Calu3 (cell line): ENCODE measurements at places on chromosomes 4 and X.
A peak's percentile ranks its signal among the peaks of the same experiment; 100 is the strongest.

GRCh38 chrX:37076983-37077382, 68.8 kb downstream of the FAM47C start:
- DNase-seq = no peak

GRCh38 chr4:123749383-123749782, 352.8 kb downstream of the SPRY1 start:
- DNase-seq = no peak

DNA sequence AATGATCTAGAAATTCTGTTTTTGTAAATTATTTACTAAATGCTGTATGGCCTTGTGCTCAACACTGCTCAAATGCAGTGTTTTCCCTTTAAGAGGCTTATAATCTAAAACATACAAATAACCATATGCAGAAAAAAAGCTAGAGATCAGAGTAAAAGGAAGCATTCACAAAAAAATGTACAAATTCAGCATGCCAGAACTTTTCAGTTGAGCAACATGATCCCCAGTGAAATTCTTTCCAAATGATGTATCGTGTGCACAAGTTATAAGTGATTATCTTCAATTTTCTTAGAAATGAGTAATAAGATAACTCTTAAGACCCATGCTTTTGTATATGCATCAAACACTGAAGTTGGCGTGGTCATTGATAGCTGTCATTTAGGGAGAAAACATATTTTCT, 5.0 kb downstream of the GPC3 start:
- no peak for DNase-seq

DNA sequence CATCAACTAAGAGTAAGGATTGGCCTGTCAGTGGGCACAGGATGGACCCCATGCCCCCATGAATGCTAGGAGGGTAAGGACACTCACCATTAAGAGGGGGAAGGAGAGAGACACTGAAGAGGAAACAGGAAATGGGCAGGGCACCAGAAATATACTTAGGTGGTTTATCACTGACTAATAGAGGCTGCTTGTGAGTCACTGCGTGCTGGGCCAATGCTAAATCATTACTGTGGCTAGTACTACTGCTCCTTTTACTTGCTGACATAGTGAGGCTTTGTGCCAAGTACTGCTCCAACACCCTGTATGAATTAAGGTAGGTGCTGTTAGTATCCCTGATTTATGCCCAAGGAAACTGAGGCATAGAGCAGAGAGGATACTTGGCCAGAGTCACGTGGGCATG, 130.4 kb upstream of the FRMPD4 start:
- peak; percentile 56 for DNase-seq

GRCh38 chr4:41216294-41217019, 2.1 kb upstream of the APBB2 start:
- peak; percentile 82 for DNase-seq

- no peak for DNase-seq
Measured at GRCh38 chrX:9147726-9148125, 113.8 kb upstream of the FAM9B start.

DNA sequence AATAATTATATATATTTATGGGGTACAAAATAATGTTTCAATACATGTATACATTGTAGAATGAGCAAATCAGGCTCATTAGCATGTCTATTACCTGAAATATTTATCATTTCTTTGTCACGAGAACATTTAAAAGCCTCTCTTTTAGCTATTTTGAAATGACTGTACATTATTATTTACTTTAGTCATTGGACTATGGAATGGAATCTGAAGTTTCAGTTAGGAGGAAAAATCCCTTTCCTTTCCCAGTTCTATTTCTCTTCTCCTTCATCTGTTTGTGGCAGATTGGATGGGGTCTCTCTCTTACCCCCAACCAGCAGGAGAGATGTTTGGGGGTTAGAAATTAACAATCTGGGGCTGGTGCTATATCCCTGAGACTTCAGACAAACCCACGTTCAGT, 292.5 kb upstream of the SFRP2 start:
- no peak for DNase-seq

GRCh38 chrX:153802513-153803045, 8.1 kb downstream of the SSR4 start:
- DNase-seq = no peak

- DNase-seq = no peak
Measured at GRCh38 chrX:38973322-38973721, 172.1 kb downstream of the MID1IP1 start.

- DNase-seq = no peak
Measured at GRCh38 chr4:44668526-44668925, 9.7 kb upstream of the GUF1 start.

DNA sequence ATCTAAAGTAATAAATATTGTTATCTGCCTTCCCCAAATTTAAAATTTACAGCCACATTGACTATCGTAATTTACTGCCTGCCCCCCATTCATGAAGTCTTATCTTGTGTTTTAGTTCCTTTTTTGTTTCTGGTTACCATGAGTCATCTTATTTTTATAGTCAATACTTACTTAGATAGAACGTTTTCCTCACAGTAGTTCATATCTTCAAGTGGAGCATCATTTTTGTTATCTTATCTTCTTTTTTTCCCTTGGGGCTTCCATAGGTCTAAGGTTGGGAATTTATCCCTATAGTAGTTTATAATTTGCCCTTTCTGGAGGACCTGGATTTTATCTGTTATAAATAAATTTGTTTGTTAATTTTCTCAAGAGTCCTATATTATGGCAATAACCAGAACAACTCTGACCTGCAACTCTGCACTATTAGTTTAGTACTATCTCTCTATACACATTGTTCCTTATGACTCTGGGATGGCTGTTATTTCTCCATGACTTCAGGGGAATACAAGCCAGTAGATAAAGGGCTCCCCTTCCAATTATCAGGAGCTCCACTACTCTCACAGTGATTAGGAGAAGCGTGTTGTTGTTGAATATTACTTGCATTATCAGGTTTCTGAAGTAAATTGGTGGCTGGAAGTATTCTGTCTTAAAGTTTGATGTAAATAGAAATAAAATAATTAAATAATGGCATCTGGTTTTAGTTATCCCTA, 330.6 kb downstream of the GALNTL6 start:
- no peak for DNase-seq

- no peak for DNase-seq
Measured at GRCh38 chr4:141957416-141957815, 321.0 kb downstream of the IL15 start.
